ENCODE measurements at places on chromosomes 2 and 18.

- DNase-seq: no peak
Measured at GRCh38 chr2:239951825-239952224, 73.3 kb downstream of the NDUFA10 start.

DNA sequence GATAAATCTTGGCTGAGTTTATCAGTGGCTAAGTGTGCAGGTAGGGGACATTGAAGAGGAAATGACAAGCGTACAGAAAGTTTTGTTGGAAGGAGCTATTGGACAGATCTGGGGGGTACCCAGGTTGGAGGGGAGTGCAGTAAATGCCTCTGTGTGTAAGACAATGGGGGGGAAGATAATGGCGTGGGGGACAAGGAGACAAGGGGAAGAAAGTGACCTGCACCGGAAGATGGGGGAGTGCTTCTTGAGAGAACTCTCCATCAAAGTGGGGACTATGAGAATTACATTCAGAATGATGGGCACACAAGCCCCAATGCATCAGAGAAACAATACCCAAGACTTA is 190.0 kb downstream of the ALPK2 start:
- no peak for DNase-seq

DNA sequence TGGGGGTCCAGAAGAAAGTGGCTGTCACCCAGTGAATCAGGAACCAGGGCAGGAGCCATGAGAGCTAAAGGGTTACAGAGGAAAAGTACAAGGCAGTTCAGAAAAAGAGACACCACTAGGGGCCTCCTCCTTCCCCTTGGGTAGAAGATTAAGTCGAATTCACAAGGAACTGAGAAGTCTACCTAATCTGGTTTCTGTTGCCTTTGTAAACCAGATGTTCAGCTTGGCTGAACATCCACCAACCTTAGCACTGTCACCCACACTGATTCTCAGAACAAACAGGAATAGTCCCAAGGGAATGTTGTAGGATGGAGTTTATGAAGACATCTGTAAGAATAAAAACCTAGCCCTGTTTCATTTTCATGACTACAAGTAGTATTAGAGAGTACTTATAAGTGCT is 90.4 kb upstream of the NOSTRIN start:
- no peak for DNase-seq

DNA sequence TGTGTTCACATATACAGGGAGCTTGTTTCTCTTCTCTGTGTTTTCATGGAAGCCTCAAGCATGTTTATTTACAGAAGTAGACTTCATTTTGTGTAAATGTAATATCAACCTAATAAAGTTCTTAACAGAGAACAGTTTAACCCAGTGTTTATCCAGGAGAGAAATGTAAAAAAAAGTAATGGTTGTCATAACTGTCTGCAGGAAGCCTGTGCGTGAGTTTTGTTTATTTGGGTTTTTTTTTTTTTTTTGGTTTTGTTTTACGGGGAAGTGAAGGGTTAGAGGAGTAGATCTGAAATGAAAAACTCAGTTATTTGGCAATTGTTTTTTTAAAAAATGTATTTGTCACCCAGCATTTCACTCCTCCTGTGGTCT is 124.7 kb downstream of the RAPGEF4 start:
- DNase-seq: no peak

GRCh38 chr2:15991231-15991630 is 50.9 kb downstream of the MYCN start:
- DNase-seq: no peak

GRCh38 chr2:234569776-234570430 is 73.0 kb upstream of the ARL4C start:
- no peak for DNase-seq

GRCh38 chr18:74651327-74652128 is 53.9 kb downstream of the ZNF407 start:
- no peak for DNase-seq

- no peak for DNase-seq
Measured at GRCh38 chr2:236209996-236210395, 41.8 kb upstream of the GBX2 start.

DNA sequence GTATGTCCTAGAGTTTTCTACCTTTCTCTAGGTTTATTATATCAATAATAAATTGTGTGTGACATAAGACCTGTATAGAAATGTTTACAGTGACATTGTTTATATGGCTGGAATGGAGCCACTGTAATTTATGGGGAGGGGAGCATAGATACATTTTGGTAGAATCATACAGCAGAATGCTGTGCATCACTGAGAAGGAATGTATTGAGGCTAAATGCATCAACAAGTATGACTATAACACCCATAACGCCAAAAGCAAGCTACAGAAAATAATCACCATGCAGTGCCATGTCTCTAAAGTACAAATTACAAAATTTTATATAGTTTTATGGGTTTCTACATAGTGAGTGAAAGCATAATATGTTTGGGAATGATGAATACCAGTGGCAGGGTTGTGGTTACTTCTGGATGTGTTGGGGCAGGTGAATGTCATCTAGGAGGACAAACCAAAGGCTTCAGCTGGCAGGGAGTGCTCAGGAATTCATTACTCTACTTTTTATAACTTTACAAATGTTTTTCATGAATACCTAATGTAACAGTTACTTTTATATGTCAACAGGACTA is 226.0 kb upstream of the NETO1 start:
- DNase-seq: no peak

DNA sequence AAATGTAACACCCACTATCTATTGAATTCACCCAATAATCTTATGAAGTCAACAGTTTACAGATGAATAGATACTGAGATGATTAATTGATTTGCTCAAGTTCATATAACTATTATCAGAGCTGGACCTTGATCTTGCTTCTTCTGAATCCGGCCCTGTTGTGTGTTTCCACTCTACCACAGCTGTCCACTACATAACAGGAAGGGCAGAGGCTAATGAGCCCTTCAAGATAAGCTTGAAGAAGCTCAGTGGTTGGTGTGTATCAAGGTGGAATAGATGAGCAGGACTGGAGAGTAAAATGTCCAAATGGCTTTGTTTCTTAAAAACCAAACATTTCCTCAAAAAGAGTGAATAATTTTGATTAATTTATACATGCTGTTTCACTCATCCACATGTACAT is 56.4 kb upstream of the ITGB6 start:
- DNase-seq: no peak

- no peak for DNase-seq
Measured at GRCh38 chr2:224366267-224366844, 35.6 kb downstream of the FAM124B start.

DNA sequence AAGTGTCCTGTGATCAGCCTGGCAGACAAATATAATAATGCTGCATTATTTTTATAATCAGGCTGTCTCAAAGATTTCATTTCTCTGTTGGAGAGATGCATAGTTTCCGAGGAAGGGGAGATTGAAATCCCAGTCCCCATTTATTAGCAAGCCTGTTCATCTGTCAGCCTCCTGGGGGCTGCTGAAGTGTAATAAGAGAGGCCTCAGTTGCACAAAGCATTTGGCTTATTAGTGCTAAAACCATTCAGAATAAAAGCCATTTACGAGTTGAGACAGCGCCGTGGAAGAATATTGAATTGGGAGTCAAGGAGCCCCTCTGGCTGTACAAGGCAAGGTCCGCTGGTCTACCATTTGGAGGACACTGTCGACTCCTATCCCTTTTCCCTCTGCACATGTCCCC is 6.1 kb downstream of the GPR39 start:
- DNase-seq: no peak

DNA sequence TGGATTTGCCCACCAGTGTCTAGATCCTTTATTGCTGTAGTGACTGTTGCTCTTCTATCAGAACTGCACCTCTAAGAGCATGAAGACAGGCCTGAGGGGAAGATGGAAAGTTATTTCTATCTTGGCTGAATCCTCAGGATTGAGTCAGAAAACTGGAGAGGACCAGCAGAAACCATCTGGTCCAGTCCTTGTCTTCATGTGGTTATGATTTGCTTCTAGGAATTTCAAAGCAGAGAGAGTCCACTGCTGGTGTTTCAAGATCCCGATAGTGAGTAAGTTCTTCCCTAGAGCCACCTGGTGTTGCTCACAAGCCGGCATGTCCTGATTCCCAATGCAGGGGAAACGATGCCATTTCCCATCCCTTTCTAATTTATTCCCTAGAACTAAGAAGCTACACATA is 84.2 kb downstream of the NCKAP5 start:
- no peak for DNase-seq

DNA sequence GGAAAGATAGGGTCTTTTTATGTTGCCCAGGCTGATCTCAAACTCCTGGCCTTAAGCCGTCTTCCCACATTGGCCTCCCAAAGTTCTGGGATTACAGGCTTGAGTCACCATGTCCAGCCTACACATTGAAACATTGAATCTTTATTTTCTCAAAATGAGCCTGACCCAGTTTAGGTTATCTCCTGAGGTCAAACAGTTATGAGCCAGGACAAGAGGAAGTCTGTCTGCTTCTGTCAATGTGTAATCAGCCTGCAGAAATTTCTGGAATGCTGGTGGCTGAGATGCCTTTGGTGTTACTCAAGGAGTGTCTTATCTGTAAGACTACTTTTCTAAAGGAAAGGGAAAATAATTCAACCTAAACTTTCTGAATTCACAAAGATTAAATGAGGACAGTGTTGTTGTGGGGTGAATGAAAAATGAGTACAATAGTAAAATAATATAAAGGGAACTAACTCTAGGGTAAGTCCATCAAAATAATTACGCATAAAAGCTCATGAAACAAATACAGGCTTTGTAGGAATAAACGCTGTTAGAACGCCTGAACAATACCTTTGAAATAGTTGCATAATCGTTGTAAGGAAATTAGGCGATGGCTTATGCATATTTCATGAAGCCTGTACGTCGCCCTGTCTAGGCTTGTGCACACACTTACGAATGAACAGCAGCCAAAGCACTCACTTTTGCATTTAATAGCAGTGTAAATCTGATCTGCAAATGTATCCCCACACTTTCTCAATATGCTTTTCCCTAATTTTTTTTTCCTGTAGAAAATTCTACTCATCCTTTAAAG is 260.8 kb downstream of the RDH14 start:
- no peak for DNase-seq
